ENCODE measurements at places on chromosomes 3 and 15.
A peak's percentile ranks its signal among the peaks of the same experiment; 100 is the strongest.

GRCh38 chr3:52529376-52530333 is 4.0 kb downstream of the NT5DC2 start:
- DNase-seq, result no peak
- no peak overlapping the region for H3K27ac ChIP-seq
- no peaks in the 10 kb centered on the region for H3K27me3 ChIP-seq
- peaks cover 58% of the 10 kb centered on the region for H3K36me3 ChIP-seq

- DNase-seq, result peak; percentile 56
- H3K27me3 ChIP-seq, result no peaks in the 10 kb centered on the region
- no peaks in the 10 kb centered on the region for H3K4me1 ChIP-seq
- H3K4me3 ChIP-seq, result no peak overlapping the region
- no peak overlapping the region for H3K27ac ChIP-seq
Observed at GRCh38 chr15:64686130-64686735, 89.2 kb downstream of the RBPMS2 start.

DNA sequence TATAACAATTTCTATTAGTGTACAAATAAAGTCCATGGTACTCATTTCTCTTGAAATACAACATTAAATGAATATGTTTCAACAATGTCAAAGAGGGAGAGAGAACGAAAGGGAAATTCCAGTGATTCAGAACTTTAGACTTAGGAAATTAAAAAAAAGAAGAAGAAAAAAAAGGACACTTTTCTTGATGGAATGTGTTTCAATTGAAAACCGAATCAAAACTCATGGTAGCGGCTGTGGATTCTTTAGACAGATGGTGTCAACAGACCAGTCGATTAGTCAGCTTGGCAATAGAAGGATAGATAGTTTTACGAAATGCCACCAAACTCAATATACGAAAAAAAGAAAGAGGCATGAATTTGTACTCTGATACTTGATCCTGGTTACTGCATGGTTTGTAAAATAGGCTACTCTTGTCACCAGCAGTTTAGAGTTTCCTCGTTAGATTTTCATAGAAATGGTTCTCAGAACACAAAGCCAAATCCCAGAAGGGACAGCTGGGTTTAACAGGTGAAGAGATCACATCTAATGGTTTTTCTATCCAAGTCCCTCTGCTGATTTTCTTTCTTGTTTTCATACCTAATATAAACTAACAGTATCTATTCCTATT is 793.5 kb downstream of the ROBO1 start:
- H3K4me3 ChIP-seq, result no peak overlapping the region
- no peaks in the 10 kb centered on the region for H3K4me1 ChIP-seq
- no peak for DNase-seq
- H3K27ac ChIP-seq, result no peak overlapping the region

DNA sequence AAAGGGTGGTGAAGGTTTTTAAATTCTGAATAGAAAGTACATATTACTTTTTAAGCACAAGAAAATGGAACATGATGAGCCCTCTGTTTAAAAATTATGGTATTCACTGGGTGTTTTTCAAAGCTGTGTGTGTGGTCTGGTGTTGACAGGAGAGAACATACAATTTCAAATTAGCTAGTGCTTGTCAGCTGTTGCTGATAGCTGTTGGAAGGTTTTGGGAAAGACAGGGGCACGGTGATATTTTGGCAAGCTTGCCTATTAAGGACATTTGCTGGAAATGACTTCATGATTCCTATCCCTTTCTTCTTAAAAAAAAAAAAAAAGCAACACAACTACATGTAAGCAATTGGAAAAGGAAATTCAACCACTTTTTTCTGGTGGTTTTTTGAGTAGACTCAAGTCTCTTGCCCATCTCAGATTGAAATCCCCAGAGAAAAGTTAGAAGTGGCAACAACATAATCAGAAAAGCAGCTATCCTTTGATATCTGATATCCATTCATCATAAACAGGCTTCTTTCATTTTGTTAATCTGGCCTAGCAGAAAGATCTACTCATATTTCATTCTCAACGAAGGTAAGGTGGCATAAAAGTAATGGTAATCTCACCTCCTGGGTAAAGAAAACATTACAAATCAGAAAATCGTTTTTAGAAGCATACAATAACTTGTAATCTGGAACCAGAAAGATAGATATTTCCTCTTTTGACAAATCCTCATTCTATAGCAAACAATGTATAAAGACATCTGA is 130.0 kb downstream of the RBMS3 start:
- no peaks in the 10 kb centered on the region for H3K36me3 ChIP-seq
- no peak for DNase-seq
- no peaks in the 10 kb centered on the region for H3K4me1 ChIP-seq
- no peak overlapping the region for H3K4me3 ChIP-seq

- H3K4me3 ChIP-seq, result peak overlapping the region; percentile 12
- DNase-seq, result peak; percentile 32
- H3K27ac ChIP-seq, result peak overlapping the region; percentile 8
- peaks cover 5% of the 10 kb centered on the region for H3K4me1 ChIP-seq
- no peaks in the 10 kb centered on the region for H3K36me3 ChIP-seq
- H3K27me3 ChIP-seq, result no peaks in the 10 kb centered on the region
Observed at GRCh38 chr15:41511899-41512369, 1.7 kb downstream of the LTK start.

DNA sequence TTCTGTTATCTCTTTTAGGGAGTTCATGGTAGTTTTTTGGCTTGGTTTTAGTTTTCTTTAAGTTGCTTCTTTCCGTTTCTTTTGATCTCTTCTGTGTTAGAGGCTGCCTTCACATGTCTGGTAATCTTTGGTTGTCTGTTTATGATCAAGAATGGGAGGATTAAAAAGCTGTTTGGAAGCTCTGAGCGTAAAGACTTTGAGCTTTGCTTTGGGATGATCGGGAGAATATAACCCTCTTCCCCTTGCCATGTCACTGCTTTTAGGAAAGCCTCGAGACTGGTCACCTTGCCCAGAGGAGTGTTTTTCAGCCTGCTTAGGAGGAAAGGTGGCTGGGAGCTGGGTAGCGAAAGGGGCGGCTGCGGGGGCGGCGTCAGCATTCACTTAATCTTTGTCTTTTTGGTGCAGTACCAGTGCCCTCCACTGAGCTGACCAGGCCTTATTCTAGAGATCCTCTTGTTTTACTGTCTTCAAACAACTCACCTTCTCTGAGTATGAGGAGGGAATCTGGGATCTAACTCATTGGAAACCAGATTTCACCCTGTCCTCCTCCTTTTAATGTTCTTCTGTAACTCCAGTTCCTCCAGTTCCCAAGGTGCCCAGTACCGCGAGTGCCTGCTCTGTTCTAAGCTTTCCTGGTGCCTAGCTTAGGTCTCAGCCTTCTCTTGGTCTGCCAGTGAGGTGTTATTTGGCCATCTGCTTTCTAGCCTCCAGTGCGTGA is 15.5 kb downstream of the TATDN2 start:
- no peaks in the 10 kb centered on the region for H3K27me3 ChIP-seq
- H3K4me3 ChIP-seq, result no peak overlapping the region
- peaks cover 54% of the 10 kb centered on the region for H3K36me3 ChIP-seq
- no peaks in the 10 kb centered on the region for H3K4me1 ChIP-seq
- DNase-seq, result no peak
- H3K27ac ChIP-seq, result no peak overlapping the region

DNA sequence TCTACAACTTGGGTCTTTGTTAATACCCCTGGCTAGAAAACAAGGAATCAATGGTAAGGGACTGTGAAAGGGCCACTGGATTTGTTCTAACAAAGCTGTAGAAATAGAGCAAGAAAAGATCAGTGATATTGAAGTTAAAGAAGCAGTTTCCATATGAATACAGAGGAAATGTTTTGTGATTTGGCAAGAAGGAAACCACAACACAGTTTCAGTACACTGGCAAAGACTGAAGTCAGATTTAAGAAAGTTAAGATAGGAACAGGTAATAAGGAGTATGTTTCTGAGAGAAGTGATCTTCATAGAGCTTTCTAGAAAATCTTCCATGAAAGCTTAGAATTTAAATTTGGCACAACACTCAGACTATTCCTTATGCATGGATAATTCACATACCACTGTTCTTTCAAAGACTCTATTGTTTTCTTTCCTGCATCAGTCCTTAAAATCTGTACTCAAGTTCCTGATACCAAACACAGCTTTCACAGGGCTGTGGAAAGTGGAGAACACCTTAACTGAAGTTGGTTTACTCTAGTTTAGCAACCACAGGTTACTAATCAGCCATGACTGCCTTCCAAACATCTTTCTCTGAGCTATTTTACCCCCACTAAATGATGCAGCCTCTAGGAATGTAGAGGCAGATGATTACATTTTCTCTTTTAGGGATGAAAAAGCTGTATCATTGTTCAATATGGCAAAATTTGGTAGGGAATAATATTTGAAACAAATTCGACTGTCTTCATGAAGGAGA is 32.4 kb upstream of the ALCAM start:
- no peaks in the 10 kb centered on the region for H3K36me3 ChIP-seq
- H3K4me3 ChIP-seq, result no peak overlapping the region
- H3K4me1 ChIP-seq, result no peaks in the 10 kb centered on the region
- no peak for DNase-seq

- H3K27ac ChIP-seq, result no peak overlapping the region
- no peak overlapping the region for H3K4me3 ChIP-seq
- no peaks in the 10 kb centered on the region for H3K27me3 ChIP-seq
- no peak for DNase-seq
Observed at GRCh38 chr3:188383748-188384147, 229.8 kb downstream of the LPP start.

DNA sequence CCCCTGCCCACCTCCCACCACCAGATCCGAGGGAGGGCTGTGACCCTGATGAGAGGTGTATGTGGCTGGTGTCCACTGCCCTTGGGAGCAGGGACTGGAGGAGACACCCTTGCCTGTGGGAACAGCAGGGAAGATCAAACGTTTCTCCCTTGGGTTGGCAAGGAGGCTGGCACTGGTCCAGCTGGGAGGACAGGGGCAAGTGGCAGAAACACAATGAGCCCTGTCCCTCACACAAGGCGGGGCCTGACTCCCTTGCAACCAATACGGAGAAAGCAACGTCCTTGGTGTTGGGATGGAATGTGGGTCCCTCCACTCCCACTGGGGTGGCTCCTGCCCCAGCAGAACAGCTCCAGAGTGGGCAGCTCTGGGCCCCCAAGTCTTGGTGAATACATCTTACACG is 5.2 kb downstream of the HYAL2 start:
- H3K4me3 ChIP-seq, result no peak overlapping the region
- DNase-seq, result peak; percentile 24
- peaks cover 49% of the 10 kb centered on the region for H3K4me1 ChIP-seq
- H3K27me3 ChIP-seq, result no peaks in the 10 kb centered on the region

GRCh38 chr15:36883713-36884517 is 216.4 kb downstream of the MEIS2 start:
- no peak overlapping the region for H3K4me3 ChIP-seq
- H3K36me3 ChIP-seq, result no peaks in the 10 kb centered on the region
- no peak overlapping the region for H3K27ac ChIP-seq
- peaks cover 7% of the 10 kb centered on the region for H3K27me3 ChIP-seq
- peak; percentile 84 for DNase-seq
- H3K4me1 ChIP-seq, result peaks cover 21% of the 10 kb centered on the region

GRCh38 chr3:179811321-179812095 is 158.7 kb downstream of the USP13 start:
- no peak overlapping the region for H3K27ac ChIP-seq
- H3K36me3 ChIP-seq, result no peaks in the 10 kb centered on the region
- H3K4me1 ChIP-seq, result no peaks in the 10 kb centered on the region
- no peaks in the 10 kb centered on the region for H3K27me3 ChIP-seq
- DNase-seq, result peak; percentile 52
- no peak overlapping the region for H3K4me3 ChIP-seq

DNA sequence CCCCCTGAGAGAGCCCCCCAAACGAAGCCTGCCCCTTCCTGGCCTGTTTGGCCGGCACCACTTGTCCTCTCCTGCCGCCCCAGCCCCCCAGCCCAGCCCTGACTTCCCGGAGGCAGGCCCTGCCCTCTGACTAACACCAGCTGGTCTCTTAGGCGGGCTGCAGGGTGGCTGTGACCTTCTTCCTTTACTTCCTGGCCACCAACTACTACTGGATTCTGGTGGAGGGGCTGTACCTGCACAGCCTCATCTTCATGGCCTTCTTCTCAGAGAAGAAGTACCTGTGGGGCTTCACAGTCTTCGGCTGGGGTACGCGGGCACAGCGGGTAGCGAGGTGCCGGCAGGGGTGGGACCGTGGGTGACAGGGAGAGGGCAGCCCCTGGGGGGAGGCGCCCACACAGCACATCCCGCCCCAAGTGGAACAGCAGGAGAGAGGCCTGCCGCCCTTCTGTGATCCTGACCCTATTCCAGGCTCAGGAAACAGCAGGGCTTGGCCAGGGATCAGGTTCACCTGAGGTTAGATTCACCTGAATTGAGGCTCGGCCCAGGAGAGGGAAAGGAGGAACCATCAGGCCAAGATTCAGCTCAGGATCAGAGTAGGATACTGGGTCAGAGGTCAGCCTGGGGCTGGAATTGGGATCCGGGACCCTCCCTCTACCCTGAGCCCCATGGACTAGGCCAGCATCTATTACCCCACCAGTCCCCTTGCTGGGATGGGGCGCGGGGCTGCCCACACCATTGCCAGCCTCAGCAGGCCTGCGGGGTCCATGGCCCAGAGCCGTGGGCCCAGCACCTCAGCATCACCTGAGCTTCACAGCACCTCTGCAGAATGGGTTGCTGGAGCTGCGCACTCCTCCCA is 21.9 kb downstream of the PTH1R start:
- H3K4me3 ChIP-seq, result no peak overlapping the region
- H3K36me3 ChIP-seq, result peaks cover 2% of the 10 kb centered on the region
- DNase-seq, result no peak
- no peaks in the 10 kb centered on the region for H3K27me3 ChIP-seq
- H3K27ac ChIP-seq, result no peak overlapping the region
- no peaks in the 10 kb centered on the region for H3K4me1 ChIP-seq

DNA sequence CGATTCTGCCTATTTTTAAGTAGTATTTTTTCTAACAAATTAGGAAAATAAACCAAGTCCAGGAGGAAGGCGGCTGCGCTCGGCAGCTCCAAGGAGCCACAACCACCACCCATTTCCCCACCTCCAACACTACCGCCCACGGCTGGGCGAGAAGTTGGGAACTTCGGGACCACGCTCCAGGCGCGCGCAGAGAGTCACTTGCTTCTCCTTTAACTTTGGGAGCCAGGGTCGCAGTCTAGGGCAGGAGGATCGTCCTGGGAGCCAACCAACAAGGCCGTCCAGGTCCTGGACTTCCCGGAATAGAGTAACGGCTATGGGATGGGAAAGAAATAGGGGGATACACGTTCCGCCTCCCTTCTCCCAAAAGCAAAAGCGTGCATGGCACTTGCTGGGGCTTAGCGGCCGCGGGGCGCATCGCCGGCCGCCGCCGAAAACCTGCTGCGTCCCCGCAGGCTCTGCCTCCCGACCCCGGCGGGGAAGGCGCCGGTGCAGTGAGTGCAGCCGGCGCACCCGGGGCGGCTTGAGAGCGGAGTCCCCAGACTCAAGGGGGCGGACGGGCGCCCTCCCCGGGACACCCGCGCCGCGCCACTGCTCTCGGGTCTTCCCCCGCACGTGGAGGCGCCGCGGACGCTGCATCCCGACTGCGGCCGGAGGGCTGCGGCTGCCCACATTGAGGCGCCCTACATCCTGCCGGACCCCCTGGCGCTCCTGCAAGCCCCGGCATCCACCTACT is 699 bp downstream of the MEGF11 start:
- DNase-seq, result peak; percentile 9
- no peak overlapping the region for H3K27ac ChIP-seq
- peak overlapping the region; percentile 18 for H3K4me3 ChIP-seq
- H3K36me3 ChIP-seq, result no peaks in the 10 kb centered on the region
- H3K27me3 ChIP-seq, result peaks cover 46% of the 10 kb centered on the region
- peaks cover 15% of the 10 kb centered on the region for H3K4me1 ChIP-seq

Data from small intestine (tissue), 16 donors.